ENCODE measurements at places on chromosomes 7 and 10.

DNA sequence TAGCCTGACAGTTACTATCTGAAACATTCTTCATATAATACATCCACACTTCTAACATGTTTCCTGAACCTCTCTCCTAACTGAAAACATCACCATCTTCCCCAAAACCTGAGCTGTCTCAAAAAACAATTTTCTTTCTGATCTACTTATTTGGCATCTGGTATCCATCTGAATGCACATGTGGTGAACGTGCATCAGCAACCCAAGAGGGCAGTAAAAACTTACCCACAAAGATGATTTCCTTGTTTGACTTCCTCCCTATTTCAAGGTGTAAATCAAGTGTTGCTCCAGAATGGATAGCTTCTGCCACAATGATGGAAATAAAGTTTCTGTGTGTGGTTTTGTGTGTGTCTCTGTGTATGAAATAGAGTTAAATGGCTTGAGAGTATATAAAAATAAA, 500.4 kb downstream of the MAGI2 start:
- no peak for DNase-seq

GRCh38 chr7:78769481-78770101, 683.9 kb downstream of the MAGI2 start:
- DNase-seq = peak; percentile 60

DNA sequence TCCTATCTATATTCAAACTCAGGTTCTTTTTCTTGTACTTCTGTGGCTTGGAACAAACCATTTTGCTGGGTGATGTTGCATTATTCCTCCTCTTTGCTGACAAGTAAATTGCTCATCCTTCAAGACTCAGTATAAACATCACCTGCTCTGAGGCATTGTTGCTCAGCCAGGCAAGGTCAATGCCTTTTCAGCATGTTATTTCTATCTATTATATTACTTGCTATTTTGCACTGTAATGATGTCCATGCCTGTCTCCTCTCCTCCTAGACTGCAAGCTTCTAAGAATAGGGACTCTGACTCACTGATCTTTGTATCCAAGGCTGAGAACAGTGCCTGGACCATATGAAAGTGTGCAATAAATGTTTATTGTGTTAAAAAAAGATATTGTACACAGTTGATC, 293.8 kb downstream of the RNLS start:
- DNase-seq = no peak

- no peak for DNase-seq
Observed at GRCh38 chr7:50509459-50509858, 55.7 kb downstream of the DDC start.

DNA sequence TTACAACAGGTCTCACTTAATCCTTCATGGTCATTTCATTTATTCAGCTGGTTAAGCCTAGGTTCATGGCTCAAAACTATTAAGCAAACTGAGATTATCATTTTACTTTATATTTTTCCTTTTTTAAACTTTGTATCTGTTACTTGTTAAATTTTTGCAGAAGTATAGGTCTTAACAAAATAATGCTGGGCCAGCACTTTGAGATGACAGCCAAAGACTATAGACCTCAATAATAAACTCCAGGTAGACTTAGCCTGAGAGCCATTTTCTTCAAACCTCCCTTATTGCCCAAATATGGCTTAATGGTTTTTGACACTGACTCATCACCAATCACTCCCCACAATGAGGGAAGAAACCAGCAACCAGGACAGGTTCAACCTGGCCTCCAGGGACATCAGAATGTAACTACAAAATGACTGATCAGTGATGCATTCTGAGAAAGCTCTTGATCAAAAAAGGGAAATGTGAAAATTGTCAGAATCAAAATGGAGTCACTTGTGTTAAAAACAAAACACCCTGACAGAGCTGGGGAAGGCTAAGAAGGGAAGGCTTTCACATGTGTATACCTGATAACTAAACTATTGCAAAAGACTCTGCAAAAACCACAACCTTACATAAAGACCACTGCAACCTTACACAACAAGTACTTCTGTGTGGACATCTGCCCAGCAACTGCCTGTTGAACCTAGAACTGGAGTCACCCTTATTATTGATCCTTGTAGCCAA, 2.1 kb upstream of the CCDC126 start:
- DNase-seq = no peak

DNA sequence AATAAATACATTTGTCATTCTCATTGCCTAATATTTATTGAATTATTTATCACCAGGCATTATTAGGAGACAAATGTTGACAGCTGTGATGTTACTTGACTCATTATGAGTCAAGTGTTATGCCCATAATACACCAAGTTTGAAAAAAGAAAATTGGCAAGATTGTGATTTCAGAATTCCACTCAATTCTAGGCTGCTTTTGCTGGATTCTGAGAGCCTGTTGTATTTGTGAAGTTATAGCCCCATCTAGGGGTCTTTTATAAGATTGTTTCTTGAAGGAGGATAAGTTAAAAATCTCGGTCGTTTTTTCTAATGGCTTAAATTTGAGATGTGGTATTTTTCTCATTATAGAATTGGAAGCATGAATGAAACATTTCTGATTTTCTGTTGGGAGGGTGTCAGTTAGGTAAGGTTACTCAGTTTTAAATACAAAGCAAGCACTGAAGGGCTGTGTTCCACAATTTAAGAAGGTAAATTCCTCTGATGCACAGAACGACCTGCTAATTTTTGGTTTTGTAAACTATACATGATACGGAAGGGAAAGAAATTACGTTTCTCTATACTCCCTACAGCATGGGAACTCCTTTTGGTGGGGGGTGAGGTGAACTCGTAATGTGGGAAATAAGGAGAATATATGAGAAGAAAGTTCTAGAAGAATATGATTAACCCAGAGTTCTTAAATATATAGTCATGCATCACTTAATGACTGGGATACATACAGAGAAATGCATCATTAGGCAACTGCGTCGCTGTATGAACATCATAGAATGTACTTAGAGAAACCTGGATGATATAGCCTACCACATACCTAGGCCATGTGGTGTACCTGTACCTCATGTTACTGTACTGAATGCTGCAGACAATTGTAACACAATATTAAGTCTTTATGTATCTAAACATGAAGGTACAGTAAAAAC, 2.6 kb downstream of the STK31 start:
- no peak for DNase-seq

Data from head of caudate nucleus (tissue), 42 donors.